ENCODE measurements at places on chromosomes 12 and 14.

GRCh38 chr12:79138872-79139271 lies 274.3 kb downstream of the SYT1 start:
- DNase-seq = no peak

GRCh38 chr12:6533653-6533922 lies 729 bp upstream of the GAPDH start:
- peak; percentile 62 for DNase-seq

DNA sequence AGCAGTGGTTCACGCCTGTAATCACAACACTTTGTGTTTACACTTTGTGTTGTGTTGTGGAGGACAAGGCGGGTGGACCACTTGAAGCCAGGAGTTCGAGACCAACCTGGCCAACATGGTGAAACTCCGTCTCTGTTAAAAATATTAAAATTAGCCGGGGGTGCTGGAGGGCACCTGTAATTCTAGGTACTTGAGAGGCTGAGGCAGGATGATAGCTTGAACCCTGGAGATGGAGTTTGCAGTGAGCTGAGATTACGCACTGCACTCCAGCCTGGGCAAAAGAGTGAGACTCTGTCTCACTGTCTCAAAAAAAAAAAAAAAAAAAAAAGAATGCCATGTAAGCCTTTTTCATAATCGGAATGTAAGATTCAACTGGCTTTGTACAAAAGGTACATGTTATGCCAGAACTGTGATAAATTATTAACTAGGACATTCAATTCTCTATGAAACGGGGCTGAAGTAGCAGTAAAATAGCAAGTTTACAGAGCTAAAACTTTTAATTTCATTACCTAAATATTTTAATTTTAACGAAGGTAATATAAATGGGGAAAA lies 13.9 kb upstream of the PITPNM2 start:
- no peak for DNase-seq

- DNase-seq = no peak
Measured at GRCh38 chr12:14322403-14322802, 43.1 kb upstream of the ATF7IP start.

- no peak for DNase-seq
Measured at GRCh38 chr12:101567918-101568317, 26.9 kb upstream of the MYBPC1 start.

DNA sequence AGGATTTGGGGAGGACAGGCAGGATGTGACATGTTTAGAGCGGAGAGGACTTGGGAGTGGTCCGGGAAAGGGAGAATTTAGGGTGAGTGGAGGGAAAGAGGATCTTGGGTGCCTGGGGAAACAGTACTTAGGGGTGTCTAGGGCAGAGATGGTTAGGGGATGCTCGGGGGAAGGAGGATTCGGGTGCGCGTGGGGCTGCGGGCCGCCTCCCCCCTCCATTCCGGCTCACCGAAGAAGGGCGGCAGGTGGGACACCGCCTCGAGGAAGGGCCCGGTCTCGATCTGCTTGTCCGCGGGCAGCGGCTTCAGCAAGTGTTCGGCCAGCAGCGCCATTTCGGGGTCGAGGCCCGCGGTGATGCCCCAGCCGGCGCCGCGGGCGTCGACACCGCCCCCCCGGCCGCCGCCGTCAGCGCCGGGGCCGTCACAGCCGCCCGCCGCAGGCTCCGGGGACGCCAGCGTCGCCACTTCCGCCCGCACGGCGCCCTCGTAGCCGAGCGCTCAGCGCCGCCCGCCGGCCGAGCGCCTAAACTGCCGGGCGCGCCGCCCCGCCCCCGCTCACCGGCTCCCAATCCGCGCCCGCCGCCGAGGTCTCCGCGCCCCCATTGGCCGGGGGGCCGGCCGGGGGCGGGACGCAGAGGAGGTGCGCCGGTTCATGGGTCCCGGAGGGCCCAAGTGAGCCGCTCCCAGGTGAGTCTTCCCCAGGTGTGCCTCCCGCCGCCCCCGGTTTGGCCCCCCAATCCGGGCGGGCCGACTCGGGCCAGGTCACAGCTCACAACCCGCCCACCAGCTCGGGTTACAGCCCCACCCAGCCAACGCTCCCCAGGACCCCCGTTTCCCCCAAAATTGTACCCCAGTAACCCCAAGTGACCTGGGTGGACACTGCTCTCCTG lies at the start of gene GLTP:
Gene GLTP, minus strand, starts transcription at position 499 of the 889 bp plus-strand sequence. Its CDS starts 167 bp downstream, at position 332.
- peak; percentile 86 for DNase-seq

DNA sequence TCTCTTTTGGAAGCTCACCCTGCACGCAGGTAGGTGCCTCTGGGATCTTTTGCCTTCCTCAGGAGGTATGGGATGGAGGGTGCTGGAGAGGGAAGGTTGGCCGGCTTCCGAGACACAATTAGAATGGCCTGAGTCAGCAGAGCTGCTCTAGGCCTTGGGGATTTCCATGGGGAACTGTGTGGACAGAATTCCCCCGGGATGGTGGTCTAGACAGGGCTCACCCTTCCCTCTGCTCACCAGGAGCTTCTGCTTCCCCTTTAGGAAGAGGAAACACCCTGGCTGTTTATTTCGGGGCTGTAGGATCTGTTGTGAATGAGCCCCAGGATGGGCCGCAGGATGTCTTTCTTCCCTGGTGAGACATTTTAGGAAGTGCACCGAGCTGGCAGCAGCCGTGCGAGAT lies 43.7 kb upstream of the TMED10 start:
- no peak for DNase-seq

GRCh38 chr12:59620326-59620725 lies 24.5 kb downstream of the SLC16A7 start:
- no peak for DNase-seq

DNA sequence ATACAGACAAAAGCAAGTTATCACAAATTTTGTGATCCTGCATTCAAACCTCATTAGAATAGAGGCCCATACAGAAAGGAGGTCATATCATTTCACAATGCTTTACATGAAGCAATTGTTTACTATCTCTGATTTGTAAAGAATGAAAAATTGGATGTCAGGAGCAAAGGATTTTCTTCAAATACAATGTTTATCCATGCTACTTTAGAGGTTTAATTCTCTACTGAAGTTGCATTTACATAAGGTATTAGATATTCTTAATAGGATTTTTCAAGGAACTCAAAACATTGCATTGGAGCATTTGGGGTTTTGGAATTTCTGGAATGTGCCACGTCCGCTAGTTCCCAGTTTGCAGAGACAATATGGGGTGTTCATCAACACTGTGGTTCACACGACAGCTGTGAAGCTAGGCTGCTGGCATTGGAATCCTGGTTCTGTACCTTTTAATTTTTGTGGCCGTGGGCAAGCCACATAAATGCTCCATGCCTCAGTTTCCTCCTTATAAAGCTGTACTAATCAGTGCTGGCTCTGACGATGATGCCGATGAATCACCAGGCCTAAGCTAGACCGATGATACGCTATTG lies 174.8 kb downstream of the APAF1 start:
- no peak for DNase-seq

- no peak for DNase-seq
Measured at GRCh38 chr14:62015945-62016344, 253.7 kb downstream of the SNAPC1 start.

DNA sequence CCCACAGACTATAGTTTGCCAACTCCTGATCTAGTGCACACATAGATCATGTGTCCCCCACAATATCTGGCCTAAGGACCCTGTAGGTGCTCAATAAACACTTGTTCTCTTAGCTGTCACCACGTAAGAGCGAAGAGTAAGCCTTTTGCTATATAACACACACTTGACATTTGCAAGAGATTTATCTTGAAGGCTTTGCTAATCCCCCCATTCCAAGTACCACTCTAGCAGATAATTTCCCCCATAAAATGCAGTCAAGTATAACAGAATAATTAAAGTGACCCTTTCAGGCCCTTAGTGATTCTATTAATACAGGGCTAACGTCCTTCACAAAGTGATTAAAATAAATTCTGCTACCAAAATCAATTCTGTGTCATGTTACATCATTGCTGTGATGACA lies 87.5 kb downstream of the PLXNC1 start:
- DNase-seq = no peak

DNA sequence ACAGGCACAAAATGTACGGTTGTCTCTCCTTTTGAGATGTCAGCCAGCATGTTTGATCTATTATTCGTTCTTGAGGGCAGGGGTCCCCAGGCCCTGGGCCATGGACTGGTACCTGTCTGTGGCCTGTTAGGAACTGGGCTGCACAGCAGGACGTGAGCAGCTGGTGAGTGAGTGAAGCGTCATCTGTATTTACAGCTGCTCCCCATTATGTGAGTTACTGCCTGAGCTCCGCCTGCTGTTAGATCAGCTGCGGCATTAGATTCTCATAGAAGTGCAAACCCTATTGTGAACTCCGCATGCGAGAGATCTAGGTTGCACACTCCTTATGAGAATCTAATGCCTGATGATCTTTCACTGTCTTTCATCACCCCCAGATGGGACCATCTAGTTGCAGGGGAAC lies 41.4 kb upstream of the SCN8A start:
- DNase-seq = no peak

GRCh38 chr12:9922429-9922828 lies 9.7 kb downstream of the CLEC2A start:
- DNase-seq = no peak

GRCh38 chr12:75913502-75914351 lies 117.8 kb downstream of the PHLDA1 start:
- no peak for DNase-seq

DNA sequence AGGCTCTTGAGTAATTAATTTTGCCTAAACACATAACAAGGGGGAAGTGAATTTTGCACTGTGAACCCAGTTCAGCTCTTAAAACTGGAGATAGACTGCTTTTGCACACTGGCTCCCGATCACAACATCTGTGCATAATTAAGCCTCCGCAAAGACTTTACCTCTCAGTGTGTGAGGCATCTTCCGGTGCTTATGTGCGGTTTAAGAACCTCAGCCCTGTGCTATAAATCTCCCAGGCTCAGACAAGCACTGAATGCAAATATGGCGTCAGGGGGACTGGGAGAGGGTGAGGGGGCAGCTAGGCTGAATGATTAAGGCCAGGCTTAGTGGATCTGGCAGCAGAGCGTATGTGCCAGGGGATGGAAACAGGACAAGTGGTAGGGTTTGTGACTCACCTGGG lies 103.3 kb downstream of the ADCK1 start:
- DNase-seq = no peak

- no peak for DNase-seq
Measured at GRCh38 chr14:52175982-52176502, 91.5 kb upstream of the PTGDR start.

DNA sequence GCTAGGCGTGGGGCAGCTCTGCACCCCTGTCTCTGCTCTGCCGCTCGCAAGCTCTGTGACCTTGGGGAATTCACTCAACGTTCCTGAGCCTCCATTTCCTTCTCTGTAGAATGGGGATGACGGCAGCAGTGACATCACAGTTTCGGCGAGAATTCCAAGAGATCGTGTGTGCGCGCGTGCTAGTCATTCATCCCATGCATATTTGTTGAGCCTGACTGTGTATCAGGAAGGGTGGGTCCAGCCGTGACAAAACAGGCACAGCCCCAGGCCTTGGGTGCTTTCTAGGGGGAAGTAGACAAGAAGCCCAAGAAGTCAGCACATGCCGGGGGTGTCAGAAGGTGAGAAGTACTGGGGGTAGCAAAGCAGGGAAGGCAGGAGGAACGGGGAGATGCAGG lies 145.6 kb upstream of the NCOR2 start:
- no peak for DNase-seq

DNA sequence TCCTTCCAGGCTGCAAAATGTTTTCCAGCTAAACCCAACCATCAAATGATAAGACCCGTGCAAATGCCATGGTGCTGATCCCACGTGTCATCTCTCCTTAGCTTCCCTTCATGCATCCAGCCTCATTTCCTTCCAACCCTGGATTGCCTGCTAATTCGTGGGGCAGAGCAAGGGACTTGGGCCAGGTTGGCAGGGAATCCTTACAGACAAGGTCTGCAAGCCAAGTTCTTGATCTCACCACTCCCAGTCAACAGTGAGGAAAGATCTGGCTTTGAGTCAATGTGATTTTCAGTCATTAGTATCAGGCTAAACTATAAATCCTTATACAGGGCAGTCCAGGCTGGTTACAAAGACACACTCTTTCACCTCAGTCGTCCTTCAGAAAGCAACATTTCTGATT lies 150.9 kb downstream of the ANO2 start:
- DNase-seq = no peak

DNA sequence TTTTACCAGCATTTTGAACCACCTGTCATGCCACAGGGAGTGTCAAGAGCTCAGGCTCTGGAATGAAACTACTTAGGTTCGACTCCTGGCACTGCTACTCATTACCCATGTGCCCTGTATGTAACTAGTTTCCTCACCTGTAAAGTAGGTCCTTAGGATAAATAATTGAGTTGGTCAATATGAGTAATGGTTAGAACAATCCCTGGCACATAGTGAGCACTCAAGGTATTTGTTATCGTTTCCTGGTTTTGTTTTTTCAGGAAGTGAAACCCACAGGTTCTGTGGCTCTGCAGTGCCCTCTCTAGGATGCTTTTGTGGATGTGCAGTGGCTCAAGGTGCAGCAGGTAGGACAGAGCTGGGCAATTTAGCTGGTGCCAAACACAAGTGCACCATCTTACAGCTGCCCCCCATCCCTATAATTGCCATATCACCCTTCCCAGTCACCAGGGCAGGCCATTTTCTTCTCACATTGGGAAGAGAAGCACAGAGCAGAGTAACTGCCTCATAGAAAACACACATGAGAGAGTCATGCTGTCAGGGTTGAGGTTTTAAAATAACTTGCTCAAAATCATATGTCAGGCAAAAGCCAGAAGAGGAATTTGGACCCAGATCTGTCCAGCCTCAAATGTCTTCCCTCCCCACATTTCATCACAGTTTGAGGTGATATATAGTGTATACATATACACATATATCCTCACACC lies 297.5 kb downstream of the RPAP3 start:
- DNase-seq = no peak

GRCh38 chr12:58895053-58895452 lies 25.3 kb downstream of the LRIG3 start:
- no peak for DNase-seq

DNA sequence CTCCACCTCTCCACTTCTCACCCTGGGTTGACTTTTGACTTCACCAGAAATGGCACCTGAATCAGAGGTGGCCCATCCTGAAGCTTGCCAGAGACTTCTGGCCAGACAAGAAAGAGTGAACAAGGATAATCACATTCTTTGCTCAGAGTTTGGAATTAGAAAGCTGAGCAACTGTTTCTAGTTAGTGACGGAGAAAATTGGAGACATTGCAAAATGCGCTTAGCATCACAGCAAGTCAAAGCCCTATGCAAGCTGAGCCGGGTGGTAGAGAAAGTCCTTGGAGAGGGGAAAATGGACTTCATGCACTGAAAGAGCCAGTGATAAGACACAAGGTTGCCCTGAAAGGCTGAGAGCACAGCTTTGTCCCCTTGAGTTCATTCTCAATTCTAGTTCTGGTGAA lies 161.8 kb downstream of the PAH start:
- DNase-seq = no peak

GRCh38 chr12:28331130-28331529 lies 140.9 kb downstream of the CCDC91 start:
- DNase-seq = no peak

Measured in liver (tissue), 10 donors.